GDM1 (cell line): ENCODE measurements at places on chromosomes 2 and 18.
A peak's percentile ranks its signal among the peaks of the same experiment; 100 is the strongest.

- DNase-seq, result peak; percentile 42
Measured at GRCh38 chr2:142974288-142975024, 97.0 kb downstream of the KYNU start.

- no peak for DNase-seq
Measured at GRCh38 chr2:2775018-2775417, 443.9 kb upstream of the MYT1L start.

- peak; percentile 53 for DNase-seq
Measured at GRCh38 chr18:24631243-24632025, 171.0 kb downstream of the HRH4 start.

GRCh38 chr18:1542230-1542774 is 637.6 kb downstream of the ADCYAP1 start:
- no peak for DNase-seq

- no peak for DNase-seq
Measured at GRCh38 chr2:29053670-29054400, 20.5 kb downstream of the PCARE start.

GRCh38 chr2:127170452-127171197 is 49.5 kb downstream of the CYP27C1 start:
- no peak for DNase-seq

DNA sequence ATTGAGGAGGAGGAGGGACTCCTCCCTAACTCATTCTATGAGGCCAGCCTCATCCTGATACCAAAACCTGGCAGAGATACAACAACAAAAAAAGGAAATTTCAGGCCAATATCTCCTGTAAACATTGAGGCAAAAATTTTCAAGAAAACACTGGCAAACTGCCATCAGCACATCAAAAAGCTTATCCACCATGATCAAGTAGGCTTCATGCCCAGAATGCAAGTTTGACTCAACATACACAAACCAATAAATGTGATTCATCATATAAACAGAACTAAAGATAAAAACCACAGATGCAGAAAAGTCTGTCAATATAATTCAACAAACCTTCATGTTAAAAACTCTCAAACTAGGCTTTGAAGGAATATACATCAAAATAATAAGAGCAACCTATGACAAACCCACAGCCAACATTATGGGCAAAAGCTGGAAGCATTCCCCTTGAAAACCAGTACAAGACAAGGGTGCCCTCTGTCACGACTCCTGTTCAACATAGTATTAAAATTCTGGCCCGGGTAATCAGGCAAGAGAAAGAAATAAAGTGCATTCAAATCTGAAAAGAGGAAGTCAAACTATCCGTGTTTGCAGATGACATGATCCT is 1014.3 kb downstream of the CBLN2 start:
- no peak for DNase-seq

DNA sequence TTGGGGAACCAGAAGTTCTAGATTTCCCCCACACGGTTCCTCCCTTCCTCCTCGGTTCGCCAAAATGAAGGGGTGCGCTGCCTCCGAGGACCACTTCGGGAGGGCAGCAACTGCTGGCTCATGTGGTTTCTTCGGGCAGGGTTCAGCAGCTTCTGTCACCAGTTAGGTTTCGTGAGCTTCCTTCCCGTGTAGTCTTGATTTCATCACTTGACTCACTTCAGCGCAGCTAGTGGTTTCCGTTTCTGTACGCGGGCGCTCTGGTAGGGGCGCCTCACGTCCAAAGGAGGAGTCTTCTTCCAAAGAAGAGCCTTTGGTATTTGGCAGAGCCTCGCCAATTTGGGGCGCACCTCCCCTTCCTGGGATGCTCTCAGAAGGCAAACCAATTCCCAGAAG is 485 bp upstream of the GALNT3 start:
- peak; percentile 79 for DNase-seq

- no peak for DNase-seq
Measured at GRCh38 chr2:241532733-241533601, 24.6 kb upstream of the STK25 start.

GRCh38 chr18:13452871-13453680 is 234.5 kb downstream of the LDLRAD4 start:
- no peak for DNase-seq

- DNase-seq, result no peak
Measured at GRCh38 chr2:158478816-158479215, 22.1 kb downstream of the PKP4 start.

DNA sequence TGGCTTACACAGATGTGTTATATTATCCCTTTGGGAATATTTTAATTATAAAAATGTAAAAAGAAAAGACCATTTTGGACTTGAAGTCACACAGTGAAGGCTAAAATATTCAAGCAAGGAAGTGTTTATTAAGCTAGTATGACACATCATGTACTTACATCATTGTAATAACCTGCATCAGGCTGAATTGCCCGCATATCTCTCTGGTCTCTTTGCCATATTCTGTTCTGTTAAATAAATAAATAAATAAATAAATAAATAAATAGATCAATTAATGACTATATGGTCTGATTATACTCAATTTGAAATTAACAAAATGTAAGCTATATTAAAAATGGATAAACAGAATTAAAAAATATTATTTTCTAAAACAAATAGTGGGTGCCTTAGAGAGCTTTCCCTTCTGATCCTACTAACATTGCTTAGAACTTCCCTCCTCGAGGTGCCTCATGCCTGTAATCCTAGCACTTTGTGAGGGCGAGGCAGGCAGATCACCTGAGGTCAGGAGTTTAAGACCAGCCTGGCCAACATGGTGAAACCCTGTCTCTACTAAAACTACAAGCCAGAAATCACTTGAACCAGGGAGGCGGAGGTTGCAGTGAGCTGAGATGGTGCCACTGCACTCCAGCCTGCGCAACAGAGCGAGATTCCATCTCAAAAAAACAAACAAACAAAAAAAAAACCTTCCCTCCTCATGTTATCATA is 42.0 kb downstream of the WDR33 start:
- DNase-seq, result no peak
